ENCODE measurements at places on chromosomes 13 and 19. TPM values are rescaled to one million over a fixed set of nuclear protein-coding genes. Genes with fewer than 3 reads are reported as not detected.

The MCEMP1 gene
- not detected for total RNA-seq

The PGLYRP2 gene
- not detected for total RNA-seq

The LILRB2 gene
- 0.09 TPM for total RNA-seq

The GAS6 gene
- 8.9 TPM for total RNA-seq
